ENCODE measurements at places on chromosomes 3 and 15.

GRCh38 chr3:190562866-190563510, 49.1 kb downstream of the IL1RAP start:
- DNase-seq: no peak

DNA sequence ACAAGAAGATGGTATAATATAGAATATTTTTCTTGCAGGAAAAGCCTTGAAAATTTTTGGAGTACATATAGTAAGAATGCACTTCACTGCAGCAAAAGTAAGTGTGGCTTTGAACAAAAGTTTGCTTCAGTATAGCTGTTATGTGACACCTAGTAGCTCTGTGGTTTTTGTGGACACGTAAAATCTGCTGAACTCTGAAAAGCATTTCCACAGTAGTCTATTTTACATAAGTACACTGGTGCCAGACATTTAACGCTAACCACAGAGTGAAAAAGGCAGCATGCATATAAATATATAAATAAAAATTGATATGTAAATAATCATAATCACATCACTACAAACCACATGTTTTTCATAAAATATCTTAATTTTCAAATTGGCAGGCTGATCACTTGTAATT, 39.8 kb downstream of the CGGBP1 start:
- no peak for DNase-seq

- no peak for DNase-seq
Observed at GRCh38 chr3:71430941-71431552, 152.5 kb downstream of the FOXP1 start.

GRCh38 chr3:15539066-15539465, 17.6 kb upstream of the COLQ start:
- no peak for DNase-seq

Measured in BE2C (cell line).